ENCODE measurements at places on chromosomes 3 and 15.

DNA sequence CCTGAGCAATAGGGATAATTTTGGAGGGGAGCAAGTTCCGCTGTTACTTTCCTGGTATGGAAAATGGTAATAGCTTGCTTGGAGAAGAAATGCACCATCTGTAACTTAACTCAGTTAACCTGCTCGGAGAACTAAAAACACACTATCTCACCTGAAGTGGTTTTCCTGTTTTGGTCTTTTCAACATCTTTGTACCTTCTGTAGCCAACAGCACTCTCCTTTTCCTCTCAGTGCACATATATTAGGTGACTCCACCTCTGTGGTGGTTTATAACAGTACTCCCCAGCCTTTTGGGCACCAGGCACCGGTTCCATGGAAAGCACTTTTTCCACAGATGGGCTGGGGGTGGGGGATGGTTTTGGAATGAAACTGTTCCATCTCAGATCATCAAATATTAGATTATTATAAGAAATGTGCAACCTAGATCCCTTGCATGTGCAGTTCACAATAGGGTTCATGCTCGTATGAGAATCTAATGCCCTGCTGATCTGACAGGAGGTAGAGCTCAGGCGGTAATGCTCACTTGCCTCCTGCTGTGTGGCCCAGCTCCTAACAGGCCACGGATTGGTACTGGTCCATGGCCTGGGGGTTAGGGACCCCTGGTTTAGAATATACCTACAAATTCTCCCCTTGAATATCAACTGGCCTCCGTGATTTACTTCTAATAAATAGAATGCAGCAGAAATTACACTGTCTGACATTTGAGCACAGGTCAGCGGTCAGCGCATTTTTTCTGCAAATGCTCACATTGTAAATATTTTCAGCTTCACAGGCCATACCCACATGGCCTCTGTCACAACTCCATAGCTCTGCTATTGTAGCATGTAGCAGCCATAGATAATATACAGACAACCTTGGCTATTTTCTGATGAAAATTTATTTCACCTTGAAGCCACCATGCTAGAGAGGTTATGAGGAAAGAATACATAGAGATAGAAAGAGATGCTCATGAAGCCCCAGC is 83.8 kb upstream of the SUCLG2 start:
- no peak for DNase-seq

DNA sequence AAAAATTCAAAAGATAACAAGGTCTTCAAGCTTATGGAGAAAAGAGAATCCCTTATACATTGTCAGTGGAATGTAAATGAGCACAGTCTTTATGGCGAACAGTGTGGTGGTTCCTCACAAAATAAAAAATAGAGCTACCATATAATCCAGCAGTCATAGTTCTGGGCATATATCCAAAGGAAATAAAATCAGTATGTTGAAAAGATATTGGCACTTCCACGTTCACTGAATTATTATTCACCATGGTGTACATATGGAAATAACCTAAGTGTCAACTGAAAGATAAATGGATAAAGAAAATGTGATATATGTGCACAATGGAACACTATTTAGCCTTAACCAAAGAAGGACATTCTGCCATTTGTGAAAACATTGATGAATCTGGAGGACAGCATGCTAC is 1161.2 kb downstream of the ROBO2 start:
- DNase-seq = no peak

- no peak for DNase-seq
Observed at GRCh38 chr15:31468911-31469785, 142.5 kb downstream of the KLF13 start.

DNA sequence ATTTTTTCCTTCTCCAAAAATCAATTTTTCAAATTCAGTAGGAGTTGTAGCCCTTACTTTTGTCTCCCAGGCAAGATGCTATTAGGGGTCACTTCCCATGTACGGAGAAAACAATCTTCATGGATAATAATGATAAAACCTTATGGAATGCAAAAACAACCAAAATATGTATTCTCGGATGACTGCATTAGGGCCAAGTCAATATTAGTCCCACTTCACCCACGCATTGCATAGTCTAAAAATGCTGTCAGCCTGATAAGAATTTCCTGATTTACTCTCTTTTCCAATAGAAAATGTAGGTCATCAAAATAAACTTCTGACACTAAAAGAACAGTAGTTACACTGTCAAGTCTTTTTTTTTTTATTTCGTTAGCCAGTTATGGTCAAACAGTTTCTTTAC is 2.7 kb downstream of the VGLL3 start:
- DNase-seq = no peak

DNA sequence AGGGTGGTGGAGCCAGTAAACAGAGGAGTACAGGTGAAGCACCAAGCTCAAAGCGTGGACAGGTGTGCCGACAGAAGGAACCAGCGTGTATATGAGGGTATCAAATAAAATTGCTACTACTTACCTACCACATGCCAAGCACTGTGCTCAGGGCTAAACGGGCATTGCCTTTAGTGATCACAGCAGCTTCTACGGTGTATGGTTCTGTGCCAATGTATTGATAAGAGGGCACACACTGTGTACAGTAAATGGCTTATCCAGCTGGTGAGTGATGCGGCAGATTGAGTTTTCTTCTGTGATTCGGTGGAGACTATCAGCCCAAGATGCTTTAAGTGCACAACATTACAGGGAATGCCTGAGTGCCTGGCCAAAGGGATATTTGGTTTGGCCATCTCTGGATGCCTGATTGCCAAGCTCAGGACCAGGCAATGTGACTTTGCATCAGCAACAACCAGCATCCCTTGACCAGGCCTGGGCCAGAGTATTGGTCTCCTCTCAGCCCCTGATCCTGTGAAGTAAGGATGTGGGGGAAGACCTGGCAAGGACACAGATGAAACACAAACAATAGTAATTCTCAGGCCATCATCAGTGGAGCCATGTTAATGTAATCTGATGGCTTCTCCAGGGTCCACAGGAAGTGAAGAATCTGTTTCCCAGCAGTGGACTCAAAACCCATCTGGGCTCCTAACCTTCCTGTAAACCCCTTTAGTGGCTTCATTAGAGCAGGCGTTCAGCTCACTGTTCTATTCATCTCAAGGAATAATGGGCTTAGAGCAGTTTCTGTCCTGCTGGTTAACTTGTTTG is 14.1 kb downstream of the STARD5 start:
- no peak for DNase-seq

GRCh38 chr3:149494022-149494758 is 19.7 kb downstream of the TM4SF4 start:
- peak; percentile 8 for DNase-seq

DNA sequence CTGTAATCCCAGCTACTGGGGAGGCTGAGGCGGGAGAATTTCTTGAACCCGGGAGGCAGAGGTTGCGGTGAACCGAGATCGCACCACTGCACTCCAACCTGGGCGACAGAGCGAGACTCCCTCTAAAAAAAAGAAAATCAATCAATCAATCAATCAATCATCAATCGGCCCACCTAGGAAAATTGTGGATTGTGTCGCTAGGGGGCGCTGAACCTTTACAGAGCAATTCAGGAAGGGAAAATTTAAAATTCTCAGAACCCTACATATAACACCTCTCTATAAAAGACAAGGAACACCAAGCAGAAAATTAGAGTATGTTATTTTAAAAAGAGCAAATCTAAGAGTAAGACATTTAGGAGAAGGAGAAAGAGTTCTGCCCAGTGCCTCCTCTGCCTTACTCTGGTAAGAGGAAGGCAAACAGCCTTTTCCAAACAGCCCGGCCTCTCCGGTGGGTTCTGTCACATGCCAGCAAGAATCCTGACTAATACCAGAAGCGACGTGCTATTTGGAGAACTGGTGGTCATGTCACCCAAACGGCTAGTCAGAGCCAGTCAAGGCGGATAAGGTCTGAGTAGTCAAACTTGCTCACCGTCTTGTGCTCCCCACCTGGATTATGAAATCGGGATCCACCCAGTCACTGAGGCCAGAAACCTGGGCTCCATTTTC is 22.3 kb upstream of the SMCO1 start:
- peak; percentile 66 for DNase-seq

DNA sequence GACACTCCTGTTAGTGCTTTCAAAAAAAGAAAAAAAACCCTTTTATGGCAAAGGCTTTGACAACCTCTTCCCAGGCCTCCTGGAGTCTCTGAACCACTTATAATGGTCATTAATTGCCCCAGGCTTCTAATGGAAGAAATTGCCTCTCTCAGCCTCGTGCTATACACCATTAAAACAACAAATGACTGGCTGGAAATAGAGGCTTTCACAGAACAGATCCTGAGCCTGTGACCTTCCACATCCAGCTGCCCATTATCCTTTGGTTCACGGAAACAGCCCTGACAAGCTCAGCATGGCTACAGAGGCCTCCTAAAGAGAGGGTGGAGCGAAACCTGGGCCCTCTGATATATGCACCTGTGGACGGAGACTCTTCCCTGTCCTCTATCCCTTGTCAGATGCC is 26.8 kb upstream of the MKRN3 start:
- DNase-seq = no peak

GRCh38 chr15:58839485-58839884 is 68.4 kb downstream of the MINDY2 start:
- DNase-seq = no peak

GRCh38 chr15:40928821-40929659 is at the start of gene DLL4:
Gene DLL4, plus strand, starts transcription at chr15:40929340. Its CDS starts 329 bp downstream, at chr15:40929669.
- DNase-seq = peak; percentile 47

- no peak for DNase-seq
Observed at GRCh38 chr15:60682115-60682514, 203.2 kb upstream of the ICE2 start.

DNA sequence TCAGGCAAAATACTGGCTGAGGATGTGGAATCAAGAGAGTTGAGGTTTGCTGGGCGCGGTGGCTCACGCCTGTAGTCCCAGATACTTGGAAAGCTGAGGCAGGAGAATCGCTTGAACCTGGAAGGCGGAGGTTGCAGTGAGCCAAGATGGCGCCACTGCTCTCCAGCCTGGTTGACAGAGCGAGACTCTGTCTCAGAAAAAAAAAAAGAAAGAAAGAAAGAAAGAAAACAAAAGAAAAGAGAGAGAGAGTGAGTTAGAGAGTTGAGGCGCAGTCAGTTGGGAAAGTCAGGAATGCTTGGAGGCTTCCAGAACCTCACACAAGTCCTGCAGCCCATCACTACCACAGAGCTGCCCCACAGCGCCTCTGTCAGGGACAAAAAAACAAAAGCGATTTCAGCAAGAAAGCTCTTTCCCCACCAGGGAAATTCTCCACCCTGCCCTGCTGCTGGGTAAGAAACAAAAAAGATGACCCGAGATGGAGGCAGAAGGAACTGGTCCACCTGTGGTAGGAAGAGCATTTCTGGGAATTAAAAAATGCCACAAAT is 13.8 kb downstream of the HDC start:
- DNase-seq = no peak

DNA sequence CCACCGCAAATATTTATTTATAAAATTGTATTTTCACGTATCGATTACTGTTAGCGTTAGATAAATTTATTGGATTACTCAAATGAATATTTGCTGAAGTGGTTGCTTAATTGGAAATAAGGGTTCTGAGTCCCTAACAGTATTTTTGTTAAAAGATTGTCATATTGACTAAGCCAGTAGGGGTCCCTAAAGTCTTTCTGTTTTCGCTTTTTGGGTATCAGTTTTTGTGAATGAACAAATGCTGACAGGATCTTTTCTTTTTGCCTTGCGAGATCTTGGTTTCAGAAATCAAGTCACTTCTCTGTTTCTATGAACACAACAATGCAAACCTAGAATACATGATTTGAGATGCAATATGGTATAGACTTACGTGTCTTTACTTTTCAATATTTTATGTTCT is 7.1 kb downstream of the RAD51 start:
- DNase-seq = no peak

GRCh38 chr3:119279101-119279554 is 15.1 kb upstream of the ARHGAP31 start:
- DNase-seq = no peak

DNA sequence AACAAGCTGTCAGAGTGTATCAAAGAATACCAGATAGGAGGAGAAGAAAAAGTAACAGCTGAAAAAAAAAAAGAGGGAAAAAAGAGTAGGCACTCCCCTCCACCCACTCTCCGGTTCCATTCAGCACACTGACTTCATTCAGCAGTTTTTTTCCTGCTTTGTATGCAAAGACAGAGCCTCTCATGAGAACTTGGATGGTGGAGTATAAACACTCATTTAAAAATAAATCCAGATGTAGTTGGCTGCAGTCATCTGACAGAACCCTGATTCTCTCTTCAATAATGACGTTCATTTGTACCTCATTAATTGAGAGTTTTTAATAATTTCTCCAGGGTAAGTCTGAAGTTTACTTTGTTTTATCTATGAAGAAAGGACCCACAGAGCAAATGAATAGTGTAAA is 81.0 kb downstream of the TMEM108 start:
- no peak for DNase-seq

DNA sequence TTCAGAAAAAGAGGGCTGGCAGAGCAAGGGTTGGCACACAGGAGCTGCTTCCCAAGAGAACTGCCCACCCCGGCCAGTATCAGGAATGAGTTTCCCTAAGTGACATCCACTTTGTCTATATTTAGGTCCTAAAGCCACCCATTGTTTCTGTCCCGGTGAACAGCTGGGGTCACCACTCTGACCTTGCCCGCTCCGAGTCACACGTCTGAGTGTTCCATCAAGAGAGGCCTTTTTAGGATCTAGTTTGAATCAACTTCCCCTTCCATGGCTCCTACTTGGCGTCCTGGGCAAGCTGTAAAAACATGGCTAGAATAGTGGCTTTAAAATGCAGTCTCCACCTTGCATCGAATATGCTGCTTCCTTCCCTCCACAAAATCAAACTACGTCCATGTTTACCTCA is 109.6 kb upstream of the ARHGEF3 start:
- DNase-seq = no peak

DNA sequence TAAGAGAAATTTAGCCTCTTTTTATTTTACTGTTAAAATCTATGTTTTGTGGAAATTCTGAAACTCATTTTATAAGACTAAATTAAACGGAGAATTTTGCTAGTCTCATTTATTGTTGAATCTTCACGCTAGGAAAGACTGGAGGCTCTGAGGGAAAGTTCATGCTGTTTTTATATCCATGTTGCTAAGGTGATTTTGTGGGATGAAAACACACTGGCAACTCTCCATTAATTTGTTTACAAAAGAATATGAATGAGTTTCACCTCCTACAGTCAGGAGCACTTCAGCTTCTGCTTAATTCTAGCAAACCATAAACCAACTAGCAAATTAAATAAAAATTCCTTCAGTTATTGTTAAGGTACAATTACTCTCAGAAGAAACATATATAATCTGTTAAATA is 195.4 kb downstream of the RAP2B start:
- no peak for DNase-seq

- no peak for DNase-seq
Observed at GRCh38 chr15:43186003-43186353, 775 bp downstream of the CCNDBP1 start.

DNA sequence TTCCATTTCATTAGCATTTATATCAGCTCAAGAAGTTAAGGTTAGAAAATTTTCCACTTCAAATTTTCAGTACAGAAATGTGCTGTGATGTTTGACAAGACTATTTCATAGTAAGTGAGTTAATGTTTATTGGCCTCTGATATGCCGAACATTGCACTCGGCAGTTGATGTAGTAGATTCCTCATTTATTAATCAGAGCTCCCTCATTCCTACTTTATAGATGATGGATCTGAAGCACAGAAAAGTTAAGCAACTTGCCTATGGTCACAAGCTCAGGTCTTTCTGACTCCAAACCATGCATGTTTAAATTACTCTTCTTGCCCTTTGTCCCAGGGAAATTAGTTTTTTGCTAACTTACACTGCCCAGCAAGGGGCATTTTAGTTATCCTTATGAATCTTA is 92.0 kb downstream of the ATG7 start:
- no peak for DNase-seq

Measured in activated naive CD4-positive, alpha-beta T cell treated with Interleukin-2 at 50 U/mL for 16 hours (primary cell).